ENCODE measurements at places on chromosomes 16 and 17. TPM values are rescaled to one million over a fixed set of nuclear protein-coding genes. Genes with fewer than 3 reads are reported as not detected.
A peak's percentile ranks its signal among the peaks of the same experiment; 100 is the strongest.

DNA sequence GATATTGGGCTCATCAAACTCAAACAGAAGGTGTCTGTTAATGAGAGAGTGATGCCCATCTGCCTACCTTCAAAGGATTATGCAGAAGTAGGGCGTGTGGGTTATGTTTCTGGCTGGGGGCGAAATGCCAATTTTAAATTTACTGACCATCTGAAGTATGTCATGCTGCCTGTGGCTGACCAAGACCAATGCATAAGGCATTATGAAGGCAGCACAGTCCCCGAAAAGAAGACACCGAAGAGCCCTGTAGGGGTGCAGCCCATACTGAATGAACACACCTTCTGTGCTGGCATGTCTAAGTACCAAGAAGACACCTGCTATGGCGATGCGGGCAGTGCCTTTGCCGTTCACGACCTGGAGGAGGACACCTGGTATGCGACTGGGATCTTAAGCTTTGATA lies 2.6 kb upstream of the HPR start:
- DNase-seq, result no peak

DNA sequence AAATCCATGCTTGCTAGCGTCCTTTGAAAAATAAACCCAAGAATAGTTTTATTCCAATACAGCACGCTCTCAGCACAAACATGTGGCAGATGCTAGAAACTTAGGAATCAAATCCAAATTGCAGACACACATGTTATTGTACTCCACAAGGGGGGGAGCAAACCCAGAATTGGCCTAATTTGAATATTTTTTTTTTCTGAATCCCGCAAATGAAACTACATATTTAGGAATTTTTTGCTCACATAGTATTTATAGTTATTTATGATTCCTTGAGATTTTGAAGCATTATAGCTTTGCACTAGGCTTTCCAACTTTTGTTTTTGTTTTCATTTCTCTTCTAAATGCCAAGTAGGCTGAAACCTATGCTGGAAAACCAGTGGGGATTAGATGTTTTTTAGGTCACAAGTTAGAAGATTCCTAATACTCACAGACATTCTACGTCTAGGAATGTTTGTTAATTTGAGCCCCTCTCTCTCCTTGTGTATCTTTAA lies 59.3 kb upstream of the CDH11 start:
- DNase-seq, result no peak

- peak; percentile 87 for DNase-seq
Measured at GRCh38 chr16:53142823-53143568, 88.2 kb downstream of the CHD9 start.

DNA sequence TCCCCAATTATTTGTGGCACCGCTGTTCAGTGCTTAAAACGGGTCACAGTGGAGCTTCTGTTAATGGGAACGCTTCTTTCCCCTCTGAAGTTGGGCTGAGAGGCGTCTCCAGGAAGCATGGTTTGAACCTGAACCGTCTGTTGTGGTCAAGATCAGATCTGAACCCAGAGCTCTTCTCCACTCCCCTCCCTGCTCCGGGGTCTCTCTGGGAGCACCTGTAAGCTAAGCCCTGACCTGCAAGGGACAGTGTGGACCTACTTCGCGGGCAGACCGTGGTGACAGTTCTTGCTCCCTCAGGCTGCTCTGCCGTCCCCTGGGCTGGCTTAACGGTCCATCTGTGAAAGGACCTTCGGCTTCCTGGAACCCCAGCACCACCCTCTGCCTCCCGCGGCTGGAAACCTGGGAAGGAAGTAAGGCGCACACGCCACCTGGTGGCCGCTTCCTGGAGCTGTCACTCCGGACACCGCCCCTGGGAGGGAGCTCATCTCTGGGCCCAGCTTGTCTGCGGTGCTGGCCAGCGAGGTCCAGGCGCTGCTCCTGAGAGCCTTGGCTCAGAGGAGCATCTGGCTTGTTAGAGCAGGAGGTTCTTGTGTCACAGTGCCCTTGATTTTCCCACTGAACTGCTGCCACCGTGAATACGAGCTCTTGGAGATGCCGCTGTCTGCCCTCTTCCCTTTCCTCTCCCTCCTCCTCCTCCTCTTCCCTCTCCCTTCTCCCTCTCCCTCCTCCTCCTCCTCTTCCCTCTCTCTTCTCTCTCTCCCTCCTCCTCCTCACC lies 518.5 kb upstream of the EEF2KMT start:
- no peak for DNase-seq

The TMEM204 gene
- not detected for total RNA-seq

- no peak for DNase-seq
Measured at GRCh38 chr17:9937241-9937761, 32.2 kb upstream of the RCVRN start.

- peak; percentile 45 for DNase-seq
Measured at GRCh38 chr17:82065638-82066303, at the start of gene DUS1L. Gene DUS1L (minus strand): TSS chr17:82065804. CDS start chr17:82065059, 745 bp downstream.

DNA sequence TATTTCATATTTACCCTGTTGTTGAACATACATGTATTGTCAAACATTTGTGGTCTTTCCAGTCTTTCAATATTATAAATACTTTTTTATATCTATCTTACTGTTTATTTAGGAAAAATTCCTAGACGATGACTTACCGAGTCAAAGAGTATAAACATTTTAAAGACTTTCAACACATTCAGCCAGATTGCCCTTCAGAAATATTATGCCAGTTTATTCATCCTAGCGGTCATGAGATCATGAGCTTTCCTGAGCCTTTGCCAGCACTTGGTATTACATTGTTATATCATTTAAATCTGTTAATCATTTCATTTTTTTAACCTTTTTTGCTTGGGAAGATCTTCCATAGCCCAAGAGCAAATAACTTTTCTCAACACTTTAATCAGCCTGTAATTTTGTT lies 197.4 kb downstream of the SPECC1 start:
- DNase-seq, result peak; percentile 75

The TP53TG3D gene
- total RNA-seq, result 0.92 TPM

The SPECC1 gene
- total RNA-seq, result 122 TPM

DNA sequence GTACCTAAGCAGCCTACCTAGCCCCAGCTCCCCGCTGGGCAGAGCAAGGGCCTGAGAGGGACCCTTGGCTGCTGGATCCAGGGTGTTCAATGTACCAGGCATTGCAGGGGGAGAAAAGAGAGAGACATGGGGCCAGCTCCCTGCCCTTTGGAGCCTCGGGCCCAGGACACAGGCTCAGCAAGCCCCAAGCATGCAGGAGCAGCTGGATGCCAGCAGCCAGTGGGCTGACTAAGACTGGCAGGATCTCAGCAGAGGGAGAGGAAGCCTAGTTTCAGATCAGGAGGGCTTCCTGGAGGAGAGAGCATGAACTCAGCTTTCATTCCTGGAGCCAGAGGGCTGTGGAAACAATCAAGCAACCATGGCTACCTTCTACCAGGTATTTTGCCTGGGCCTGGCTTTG lies 82.0 kb upstream of the NKD1 start:
- DNase-seq, result no peak

DNA sequence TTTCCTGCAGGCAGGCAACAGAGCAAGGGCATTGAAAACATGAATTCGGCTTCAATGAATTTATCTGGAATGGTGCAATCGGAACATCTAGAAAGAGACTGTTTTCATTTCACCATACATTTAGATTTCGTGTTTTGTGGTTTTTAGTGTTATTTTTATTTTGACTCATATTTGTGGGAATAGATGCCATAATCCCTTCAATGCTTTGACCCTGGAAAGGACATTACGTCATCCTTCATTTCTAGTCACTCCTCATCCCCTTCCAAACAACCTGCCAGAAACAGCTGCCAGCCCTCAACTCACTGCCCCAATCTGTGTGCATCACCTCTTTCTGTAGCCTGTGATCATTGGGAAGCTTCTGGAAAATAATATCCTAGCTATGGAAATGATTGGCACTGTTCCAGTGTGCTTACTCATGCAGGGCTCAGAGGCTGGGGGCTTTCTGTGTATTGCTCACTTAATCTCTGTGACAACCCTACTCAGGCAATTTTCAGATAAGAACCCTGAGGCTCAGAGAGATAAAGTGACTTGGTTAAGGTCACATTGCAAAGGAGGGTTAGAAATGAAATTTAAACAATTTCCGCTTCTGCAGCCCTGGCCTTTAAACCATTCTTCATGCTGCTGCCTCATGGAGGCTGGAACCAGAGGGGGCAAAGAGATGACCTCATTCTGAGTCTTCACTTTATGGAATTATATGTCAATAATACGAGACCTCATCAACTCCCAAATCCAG lies 9.5 kb upstream of the KSR1 start:
- DNase-seq, result peak; percentile 80

DNA sequence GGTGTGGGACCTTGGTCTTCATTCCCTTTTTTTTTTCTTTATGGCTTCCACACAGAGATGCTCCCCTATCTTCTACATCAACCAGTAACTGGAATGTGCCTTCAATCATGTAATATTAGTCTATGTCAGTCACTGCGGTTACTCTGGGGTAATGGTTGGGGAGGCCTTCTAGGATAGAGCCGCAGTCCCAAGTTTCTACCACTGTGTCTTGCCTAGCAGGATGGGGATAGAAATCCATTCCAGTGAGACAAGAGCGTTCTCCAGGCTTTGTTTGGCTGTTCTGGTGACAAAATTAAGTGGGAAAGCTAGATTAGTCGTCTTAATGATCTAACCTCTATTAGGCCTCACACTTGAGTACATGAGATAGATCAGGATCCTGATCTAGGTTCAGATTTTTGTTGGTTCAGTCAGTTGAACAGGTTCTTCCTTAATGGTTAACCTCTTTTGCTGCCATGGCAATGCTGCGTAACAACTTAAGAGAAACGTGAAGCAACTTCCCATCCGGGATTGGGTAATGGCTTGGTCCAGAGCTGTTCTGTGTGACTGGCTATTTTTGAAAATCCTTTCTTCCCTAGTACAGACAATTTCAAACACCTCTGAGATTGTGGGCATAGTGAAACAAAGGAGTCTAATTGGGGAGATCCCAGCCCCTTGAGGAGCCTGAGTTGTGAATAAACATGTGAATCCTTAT lies 8.7 kb downstream of the MSL1 start:
- DNase-seq, result no peak

GRCh38 chr17:17172001-17172939 lies 33.9 kb downstream of the PLD6 start:
- DNase-seq, result no peak

- DNase-seq, result no peak
Measured at GRCh38 chr17:31111183-31111582, 16.4 kb downstream of the NF1 start.

- DNase-seq, result no peak
Measured at GRCh38 chr17:2259769-2260536, 43.6 kb downstream of the SMG6 start.

The ETV4 gene
- 34.9 TPM for total RNA-seq

DNA sequence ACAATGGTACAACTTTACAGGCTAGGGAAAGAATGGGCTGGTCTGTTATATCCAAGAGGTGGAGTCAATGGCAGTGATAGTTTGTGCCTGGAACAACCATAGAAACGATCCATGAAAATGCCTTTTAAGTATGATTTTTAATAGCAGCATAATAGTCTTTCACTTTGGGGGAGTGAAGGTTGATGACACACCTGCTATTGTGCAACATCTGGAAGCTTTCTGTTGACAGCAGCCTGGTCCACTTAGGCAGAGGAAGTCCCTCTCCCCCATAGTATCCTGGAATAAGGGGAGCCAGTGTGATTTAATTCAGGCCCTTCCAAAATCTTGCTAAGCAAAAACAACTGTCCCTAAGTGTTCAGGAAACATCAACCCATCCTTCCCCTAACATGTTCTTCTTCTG lies 56.3 kb upstream of the HS3ST4 start:
- no peak for DNase-seq

The CES1 gene
- total RNA-seq, result 0.50 TPM

The PSMD7 gene
- total RNA-seq, result 100 TPM

GRCh38 chr17:64247836-64248235 lies 15.2 kb downstream of the TEX2 start:
- DNase-seq, result no peak

The ENGASE gene
- total RNA-seq, result 11.8 TPM

GRCh38 chr16:65222049-65222448 lies 100.2 kb upstream of the CDH11 start:
- DNase-seq, result no peak

The BCL6B gene
- total RNA-seq, result not detected

DNA sequence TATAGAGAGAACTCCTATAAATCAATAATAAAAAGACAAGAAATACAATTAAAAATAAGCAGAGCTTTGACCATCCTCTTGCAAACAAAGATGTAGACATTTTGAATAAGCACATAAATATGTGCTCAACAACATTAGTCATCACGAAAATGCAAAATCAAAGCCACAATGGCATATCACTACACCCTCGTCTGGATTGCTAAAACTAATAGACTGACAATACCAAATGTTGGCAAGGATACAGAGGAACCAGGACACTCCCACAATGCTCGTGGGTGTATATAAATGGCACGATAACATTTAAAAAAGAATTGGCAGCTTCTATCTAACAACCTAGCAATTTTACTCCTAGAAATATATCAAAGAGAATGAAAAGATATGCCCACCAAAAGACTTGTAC lies 530.8 kb downstream of the HAPSTR1 start:
- no peak for DNase-seq

DNA sequence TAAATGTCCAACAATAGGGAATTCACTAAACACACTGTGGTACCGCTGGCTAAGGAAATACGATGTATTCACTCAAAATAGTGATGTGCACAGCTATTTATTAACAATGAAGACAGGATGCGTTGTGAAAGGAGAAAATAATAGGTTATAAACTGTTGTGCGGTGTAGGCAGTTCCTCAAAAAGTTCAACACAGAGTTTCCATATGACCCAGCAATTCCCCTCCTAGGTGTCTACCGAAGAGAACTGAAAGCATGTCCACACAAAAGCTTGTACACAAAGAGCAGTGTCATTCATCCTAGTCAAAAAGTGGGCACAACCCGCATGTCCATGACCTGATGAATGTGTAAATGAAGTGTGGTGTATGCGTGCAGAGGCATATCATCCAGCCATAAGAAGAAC lies 1.2 kb upstream of the CES1 start:
- no peak for DNase-seq

DNA sequence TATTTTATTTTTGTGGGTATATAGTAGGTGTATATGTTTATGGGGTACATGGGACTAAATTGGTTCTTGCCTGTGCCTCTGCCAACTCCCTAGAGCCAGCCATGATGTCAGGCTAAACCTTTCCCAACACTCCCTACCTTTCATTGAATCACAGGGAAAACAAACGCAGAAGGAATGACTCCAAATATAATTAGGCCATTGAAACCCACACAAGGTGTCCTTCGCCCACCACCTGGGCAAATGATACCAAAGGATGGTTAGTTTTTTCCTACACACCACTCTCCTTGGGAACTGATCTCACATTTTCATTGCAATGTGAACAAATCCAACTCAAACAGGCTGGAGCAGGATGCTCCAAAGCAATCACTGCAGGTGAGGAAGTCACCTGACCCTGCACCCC lies 27.5 kb downstream of the WSB1 start:
- DNase-seq, result no peak
